Fibroblast of skin of left quadriceps (primary cell): ENCODE measurements at places on chromosomes 2 and 18.

DNA sequence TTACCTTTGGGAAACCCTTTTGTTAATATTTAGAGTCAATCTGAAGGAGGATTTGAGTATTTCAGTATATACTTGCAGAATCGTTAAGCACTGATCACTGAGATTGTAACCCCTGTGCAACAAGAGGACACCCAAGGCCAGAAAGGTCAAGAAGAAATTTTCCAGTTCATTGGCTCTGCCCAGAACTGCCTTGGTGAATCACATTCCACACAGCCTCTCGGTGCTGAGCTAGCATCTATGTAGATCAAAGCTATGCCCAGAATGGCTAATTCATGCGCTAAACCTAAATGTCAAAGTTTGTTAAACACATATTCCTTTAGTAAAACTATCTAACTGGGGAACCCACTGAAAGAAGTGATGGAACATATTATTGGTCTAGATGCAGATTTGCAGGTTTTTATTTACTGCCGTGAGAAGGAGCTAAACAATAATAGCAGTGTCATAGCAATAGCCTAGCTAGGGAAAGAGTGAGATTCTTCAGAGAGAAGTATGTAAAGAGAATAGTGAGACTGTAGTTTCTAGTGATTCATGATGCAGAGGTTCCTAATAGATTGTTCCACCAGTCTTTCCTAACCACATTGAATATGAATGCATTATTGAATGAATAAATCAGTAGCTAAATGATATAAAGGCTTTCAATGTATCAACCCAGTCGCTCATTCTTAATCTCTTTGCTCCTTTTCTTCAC, 423.2 kb upstream of the CRIM1 start:
- DNase-seq: no peak

DNA sequence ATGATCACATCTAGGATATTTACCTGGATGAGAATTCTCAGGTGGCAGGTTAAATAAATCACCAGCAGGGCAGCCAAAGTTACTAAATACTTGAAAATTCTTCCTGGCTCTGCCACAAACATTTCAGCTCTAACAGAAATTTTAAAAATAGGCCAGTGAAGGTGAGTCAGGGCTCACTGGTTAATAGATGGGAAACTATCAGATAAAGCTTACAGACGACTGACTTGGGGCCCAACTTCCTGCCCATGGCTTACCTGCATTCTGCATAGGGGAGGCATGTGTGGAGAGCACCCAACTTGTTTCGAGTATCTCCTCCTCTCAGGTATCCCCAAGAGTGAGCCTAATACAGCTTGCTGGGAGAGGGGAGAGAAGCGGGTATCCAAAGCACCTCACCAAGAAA, 57.8 kb downstream of the SPRED2 start:
- DNase-seq: no peak

DNA sequence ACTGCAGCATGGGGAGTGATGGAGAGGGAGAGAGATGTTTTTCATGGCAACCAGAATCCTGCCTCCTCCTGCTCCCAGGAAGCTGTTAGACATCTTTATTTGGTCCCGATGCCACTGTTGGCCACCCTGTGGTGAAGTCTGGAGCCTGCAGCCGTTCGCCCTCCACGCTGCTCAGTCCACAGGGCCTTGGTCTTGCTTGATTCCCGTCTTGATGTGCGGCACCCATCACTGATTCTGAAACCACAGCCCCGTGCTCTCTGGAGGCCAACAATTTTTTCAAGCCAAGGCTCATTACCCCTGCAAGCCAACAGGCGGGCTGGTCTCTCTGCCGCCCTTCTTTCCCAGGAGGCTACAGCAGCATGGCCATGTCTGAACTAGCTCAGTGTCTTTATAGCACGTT, 24.5 kb downstream of the SIGLEC15 start:
- no peak for DNase-seq

GRCh38 chr2:40103590-40103989, 324.5 kb upstream of the THUMPD2 start:
- peak; percentile 54 for DNase-seq

- DNase-seq: no peak
Measured at GRCh38 chr2:129915303-129915840, 64.1 kb upstream of the RAB6C start.

DNA sequence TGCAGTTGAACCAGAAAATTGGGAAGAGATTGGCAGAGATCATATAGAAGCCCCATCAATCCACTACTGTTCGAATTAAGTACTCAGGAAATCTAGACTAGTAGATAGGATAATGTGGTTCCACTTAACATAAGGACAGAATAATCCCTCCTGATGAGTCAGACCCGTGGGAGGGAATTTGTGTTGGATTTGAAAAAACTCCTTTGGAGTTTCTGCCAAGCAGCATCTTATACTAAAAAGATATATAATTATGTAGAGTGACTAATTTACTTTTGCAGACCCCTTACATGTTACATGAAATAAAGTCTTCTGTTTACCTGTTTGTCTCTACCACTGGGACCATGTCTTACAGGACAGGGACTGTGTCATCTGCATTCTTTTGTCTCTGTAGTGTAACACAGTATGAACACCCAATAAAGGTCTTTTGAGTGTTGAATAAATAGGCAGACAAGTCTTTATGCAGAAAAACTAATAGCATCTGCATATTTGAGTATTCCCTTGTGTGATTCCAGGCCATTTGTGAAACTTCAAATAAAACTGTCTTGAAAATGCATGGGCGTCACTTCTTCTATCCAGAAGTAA, 122.6 kb upstream of the DNAJC10 start:
- peak; percentile 79 for DNase-seq

DNA sequence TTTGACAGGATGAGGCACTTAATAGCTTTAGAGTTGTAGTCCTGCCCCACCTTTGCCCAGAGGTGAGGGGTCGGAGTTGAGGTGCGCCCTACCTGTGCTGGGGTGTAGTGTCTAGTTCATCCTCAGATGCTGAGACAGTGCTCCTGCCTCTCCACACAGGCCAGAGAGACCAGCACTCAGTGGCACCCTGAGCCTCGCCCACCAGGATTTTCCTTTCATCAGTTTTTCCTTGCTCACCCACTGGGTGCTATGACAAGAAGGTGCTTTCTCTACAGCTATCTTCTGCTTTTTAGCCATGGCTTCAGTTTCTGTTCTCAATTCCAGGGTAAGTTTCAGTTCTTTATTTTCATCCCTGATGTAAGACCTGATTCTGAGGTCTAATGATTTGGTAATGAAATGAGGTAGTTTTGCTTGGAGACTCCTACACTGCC, 16.8 kb upstream of the TMEM131 start:
- DNase-seq: no peak

DNA sequence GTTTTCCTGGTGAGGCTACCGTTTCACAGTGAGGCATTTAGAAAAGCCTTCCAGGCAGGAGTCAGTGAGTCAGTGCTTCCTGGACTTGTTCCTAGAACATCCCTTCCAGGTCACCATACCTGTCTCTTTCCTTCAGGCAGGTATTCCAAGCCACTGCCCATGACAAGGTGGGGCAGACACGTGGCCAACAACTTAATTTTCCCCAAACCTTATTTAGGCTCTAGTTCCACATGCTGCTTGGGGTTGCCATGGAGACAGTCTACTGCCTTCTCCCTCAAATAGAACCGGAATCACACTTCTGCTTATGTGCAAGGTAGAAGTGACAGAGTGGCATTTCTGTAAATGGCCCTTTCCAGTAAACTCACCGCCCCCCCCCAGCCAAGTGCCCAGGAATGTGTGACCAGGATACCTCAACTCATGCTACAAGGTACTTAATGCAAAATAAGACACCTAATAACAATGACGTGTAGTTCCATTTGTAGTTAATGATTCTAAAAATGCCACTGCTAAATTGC, 258.3 kb downstream of the PRKCE start:
- no peak for DNase-seq

DNA sequence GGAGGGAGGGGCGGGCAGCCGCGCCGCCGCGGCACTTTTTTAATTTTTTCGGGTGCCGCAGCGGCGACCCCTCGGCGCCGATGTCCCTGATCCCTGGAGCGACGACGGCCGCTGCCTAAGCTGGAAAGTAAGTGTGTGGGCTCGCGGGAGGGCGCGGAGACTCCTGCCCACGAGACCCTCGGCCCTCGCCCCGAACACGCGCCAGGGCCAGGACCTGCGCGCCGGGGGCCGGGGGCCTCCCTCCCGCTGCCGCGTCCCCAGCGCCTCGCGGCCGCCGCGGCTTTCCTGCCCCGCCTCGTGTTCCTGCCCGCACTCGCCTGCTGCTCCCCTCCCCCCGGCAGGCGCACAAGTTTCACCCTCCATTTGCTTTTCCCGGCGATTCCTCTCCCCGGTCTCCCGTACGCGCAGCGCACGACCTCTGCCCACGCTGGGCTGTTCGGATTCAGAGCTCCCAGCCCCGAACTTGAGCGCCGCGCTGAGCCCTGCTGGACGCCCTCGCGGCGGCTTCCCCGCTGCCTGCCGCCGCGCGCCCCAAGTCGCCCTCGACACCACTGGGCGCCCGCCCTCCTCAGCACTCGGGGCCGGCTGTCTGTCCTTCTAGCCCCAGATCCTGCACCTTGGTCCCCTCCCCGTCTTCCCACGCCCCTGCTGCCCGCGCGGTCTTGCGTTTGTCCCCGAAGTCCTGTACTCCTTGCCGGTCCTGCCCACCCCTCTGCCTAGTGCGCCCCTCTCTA, 507 bp downstream of the PKP4 start:
- peak; percentile 25 for DNase-seq
